ENCODE measurements at places on chromosomes 2 and 18. TPM values are rescaled to one million over a fixed set of nuclear protein-coding genes. Genes with fewer than 3 reads are reported as not detected.

The MARCHF4 gene
- polyA plus RNA-seq, result not detected

The FSIP2 gene
- polyA plus RNA-seq, result not detected

The KIF5C gene
- polyA plus RNA-seq, result not detected

The SCYGR3 gene
- not detected for polyA plus RNA-seq

The HOXD13 gene
- not detected for polyA plus RNA-seq

The MPP4 gene
- polyA plus RNA-seq, result not detected

The PRLH gene
- not detected for polyA plus RNA-seq
